ENCODE measurements at places on chromosomes 2 and 18.

GRCh38 chr2:163455815-163456214, 280.0 kb downstream of the FIGN start:
- DNase-seq: no peak

GRCh38 chr2:233689031-233689430, 3.7 kb upstream of the UGT1A6 start:
- no peak for DNase-seq

DNA sequence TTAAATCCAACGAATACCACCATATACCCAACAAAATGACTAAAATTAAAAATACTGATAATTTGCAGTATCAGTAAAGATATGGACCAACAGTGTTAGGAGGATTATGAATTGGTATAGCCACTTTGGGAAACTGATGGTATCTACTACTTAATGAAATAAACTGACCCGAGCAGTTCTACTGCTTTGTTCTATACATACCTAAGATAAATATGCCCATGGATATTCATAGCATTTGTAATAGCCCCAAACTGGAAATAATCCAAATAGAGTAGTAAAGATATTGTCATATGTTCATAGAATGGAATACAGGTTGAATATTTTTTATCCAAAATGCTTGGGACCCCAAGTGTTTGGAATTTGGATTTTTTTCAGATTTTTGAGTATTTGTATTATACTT, 20.7 kb downstream of the PPP1CB start:
- no peak for DNase-seq

GRCh38 chr2:149611100-149611820, 23.7 kb upstream of the MMADHC start:
- DNase-seq: no peak

- DNase-seq: no peak
Measured at GRCh38 chr2:43169099-43169945, 57.1 kb downstream of the ZFP36L2 start.

- no peak for DNase-seq
Measured at GRCh38 chr18:61333271-61333745, at the start of gene CDH20. TSS of gene CDH20 (plus strand) at chr18:61333430.

GRCh38 chr2:20346565-20347381, 3.9 kb downstream of the PUM2 start:
- no peak for DNase-seq

DNA sequence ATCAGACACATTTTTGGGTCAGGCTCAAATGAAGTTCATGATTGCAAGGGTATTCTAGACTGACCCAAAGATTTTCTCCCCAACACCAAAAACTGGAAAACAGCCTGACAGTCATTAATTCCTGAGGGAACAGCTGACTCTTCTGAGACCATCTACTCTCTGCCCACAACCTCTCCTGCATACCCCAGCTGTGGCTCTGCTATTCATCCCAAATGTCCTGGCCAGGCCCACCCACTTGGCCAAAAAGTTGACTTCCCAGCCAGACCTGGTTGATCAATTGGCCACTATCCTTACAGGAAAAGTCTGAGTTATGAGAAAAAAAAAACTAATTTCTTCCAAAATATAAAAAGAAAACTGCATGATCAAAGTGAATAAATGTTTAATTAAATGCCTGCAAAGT, 103.8 kb upstream of the ST3GAL5 start:
- no peak for DNase-seq

DNA sequence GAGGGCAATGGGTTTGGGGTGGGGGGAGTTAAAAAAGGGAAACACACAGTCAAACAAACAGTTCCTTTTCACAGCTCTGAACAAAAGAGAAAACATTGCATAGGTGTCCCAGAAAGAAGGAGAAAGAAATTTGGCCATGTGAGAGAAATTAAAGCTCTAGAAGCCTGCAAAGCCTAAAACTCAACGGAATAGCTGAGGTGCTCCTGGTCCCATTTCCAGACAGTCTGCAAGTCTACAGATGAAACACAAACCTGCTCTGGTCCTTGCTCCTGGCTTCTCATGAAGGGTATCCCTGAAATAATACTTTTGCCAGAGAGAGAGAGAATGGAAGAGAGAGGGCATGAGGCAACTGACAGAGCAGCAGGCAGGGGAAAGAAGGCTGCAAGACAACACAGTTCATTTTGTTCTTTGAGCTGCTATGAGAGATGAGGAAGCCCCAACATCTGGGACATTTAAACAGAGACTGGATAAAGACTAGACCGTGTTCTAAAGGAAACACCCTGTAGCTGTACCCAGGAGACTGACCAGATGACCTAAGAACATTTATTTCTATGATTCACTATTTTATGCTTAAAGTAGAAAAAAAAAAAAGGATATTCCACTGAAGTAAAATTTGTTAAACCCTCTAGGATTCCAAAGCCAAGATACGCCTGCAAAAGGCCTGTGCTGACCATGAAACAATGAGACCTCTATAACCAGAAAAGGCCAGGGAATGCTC, 57.3 kb upstream of the CYP26B1 start:
- DNase-seq: no peak

GRCh38 chr2:76252704-76253103, 542.0 kb upstream of the GCFC2 start:
- no peak for DNase-seq

Measured in stimulated activated CD8-positive, alpha-beta memory T cell treated with anti-CD3 and anti-CD28 coated beads, Interleukin-4, amount 100 ng/mL, for 4 hours (primary cell).